ENCODE measurements at places on chromosomes 2 and 18. TPM values are rescaled to one million over a fixed set of nuclear protein-coding genes. Genes with fewer than 3 reads are reported as not detected.

Gene DAPL1
- total RNA-seq, result not detected

Gene ITGA6
- 54.6 TPM for total RNA-seq

Gene PLB1
- total RNA-seq, result 32.7 TPM

Gene CFC1
- not detected for total RNA-seq

Gene TCF23
- total RNA-seq, result 2.5 TPM
